ENCODE measurements at places on chromosomes 7 and 10.

DNA sequence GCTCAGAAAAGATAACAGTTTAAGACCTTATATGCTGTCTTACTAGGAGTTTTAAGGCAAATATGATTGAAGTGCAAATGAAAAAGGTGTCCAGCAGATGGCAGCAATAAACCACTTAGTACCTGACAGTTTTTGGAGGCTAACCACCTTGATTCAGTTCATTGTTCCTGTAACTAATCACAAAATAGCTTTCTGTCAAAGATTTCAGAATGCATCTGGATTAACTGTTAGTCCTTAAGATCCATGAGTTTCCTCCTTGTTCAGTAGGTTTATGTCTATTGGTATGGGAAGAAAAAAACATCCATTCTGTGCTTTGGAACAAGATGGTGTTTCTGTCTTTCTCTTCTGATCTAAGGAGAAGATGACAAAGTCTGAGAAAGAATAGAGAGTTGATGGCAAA is 46.6 kb downstream of the CCSER2 start:
- DNase-seq = peak; percentile 60

DNA sequence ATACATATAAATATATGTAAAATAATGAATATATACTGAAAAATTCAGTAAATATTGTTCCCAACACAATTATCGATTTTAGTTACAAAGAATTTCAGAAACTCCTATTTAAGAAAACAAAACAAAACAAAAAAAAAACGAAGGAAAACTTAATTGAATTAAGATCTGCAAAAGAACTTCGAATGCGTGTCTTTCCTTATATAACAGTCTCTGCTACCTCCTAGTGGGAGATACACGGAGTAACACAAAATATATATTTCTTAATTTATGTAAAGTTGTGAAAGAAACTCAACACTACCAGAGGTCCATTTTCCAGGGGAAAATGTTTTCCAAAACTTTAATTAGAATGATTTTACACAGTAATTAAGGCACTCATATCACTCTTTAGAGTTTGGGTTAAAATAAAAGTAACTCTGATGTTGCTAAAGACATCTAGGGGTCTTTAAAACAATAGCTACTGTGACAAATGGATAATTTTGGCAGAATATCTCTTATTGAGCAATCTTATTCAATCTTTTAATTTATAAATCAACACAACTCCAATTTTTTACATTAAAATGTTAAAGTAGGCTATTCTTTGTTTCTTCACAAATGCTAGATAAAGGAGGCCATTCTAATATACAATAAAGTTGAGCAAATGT is 41.6 kb downstream of the NEBL start:
- peak; percentile 4 for DNase-seq

DNA sequence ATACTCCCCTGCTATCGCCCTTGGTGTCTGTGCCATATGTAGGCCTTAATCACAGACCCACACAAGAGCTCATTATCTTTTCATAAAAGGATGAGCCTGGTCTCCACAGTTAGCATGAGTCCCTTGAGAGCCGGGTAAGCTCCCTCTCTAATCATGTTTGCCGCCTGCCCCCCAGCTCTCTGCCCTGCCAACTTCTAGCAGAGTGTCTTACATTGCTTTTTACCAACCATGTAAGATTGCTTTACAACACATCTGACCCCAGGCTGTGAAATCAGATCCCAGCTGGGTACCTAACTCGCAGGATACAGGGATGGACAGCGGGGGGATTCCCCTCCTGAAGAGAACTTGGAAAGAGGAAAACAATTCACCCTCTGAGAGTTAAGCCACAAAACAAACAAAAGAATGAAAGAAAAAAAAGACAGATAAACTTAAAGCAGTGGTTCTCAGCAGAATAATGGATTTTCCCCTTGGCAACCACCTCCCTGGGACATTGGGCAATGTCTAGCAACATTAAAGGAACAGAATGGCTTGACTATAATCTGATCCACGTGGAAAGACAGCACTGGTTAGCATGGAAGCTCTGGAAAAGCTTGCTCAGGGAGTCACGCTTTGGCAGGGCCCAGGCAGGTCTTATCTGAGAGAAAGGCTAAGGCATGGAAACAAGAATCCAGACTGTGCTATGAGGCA is 39.4 kb upstream of the ATOH7 start:
- peak; percentile 23 for DNase-seq

DNA sequence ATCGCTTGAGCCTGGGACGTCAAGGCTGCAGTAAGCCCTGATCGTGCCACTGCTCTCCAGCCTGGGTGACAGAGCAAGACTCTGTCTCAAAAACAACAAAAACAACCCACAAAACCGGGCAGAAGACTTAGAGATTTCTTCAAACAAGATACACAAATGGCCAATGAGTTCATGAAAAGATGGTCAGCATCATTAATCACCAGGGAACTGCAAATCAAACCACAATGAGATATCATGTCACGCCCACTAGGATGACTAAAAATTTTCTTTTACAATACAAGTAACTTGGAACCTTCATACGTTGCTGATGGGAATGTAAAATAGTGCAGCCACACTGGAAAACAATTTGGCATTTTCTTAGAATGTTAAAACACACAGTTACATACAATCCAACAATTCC is 77.3 kb upstream of the GRID1 start:
- DNase-seq = peak; percentile 13

- DNase-seq = no peak
Observed at GRCh38 chr7:25117226-25118047, 7.6 kb downstream of the CYCS start.

GRCh38 chr7:37392673-37393017 is 56.0 kb downstream of the ELMO1 start:
- no peak for DNase-seq

DNA sequence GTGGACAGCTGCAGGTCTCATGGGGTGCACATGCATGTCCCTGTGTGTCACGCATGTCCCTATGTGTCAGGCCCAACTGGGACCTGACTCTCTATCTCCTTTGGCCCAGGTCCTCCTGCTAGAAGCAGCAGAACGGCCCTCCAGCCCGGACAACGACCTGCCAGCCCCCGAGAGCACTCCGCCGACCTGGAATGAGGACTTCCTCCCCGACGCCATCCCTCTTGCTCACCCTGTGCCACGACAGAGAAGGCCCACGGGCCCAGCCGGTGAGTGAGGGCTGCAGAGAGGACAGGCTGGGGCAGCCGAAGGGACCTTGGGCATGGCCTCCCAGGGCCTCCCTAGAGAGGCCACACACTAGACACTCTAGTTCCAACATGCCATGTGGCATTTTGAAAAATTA is 89.3 kb downstream of the MYL10 start:
- DNase-seq = no peak

DNA sequence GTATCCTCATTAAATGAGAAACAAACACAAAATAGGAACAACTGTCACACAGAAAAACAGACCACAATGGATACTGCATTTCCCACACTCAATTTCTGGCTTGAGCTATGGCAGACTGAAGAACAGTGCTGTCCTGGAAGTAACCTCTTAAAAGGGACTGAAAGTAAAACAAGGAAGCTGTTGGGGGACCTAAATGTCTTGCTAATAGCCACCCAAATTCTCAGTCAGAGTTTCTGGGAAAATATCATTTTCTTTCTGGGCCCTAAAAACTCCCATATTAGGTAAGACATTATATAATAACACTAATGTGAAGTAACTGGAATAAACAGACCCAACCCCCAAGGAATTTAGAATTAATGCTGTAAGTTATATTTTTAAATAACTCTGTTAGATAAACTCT is 80.9 kb upstream of the TFEC start:
- DNase-seq = no peak

DNA sequence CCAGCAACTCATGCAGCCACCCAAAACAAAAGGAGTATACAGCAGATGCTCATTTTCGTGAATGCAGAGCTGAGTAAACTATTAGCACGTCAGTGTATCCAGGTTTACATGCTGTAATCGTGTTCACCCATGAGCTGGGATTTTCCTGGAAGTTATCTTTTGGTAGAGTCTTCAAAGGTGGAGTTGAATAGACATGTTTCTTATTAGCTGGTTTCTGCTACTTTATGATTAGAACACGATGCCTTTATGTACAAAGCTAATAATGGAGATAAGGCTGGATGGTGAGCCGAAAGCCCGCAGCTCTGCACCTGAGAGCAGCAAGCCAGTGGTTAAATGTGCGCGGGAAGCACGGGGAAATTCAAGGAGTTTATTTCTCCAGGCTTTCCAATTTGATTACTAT is 123.8 kb downstream of the ADARB2 start:
- no peak for DNase-seq

- no peak for DNase-seq
Observed at GRCh38 chr10:133040198-133040597, 47.5 kb upstream of the ADGRA1 start.

GRCh38 chr10:103980288-103980906 is 13.5 kb downstream of the SLK start:
- DNase-seq = no peak

DNA sequence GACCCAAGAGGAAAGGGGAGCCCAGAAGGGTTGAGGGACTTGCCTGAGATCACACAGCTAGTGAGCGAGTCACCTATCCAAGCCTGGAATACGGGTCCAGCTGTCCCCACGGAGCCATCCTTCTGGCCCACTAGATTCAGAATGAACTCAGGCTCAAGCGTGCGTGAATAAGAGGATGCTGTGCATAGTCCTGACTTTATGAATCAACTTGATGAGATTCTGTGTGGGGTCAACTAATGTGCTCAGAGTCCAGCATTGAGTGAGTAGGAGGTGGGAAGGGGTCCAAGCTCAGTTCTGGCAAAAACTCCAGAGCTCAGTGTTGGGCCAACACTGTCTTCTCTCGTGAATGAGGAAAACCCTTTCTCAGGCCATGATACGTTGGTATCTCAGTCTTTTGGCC is 41.4 kb downstream of the CAMK1D start:
- DNase-seq = no peak

- peak; percentile 9 for DNase-seq
Observed at GRCh38 chr7:84271543-84271942, 77.0 kb upstream of the SEMA3A start.

DNA sequence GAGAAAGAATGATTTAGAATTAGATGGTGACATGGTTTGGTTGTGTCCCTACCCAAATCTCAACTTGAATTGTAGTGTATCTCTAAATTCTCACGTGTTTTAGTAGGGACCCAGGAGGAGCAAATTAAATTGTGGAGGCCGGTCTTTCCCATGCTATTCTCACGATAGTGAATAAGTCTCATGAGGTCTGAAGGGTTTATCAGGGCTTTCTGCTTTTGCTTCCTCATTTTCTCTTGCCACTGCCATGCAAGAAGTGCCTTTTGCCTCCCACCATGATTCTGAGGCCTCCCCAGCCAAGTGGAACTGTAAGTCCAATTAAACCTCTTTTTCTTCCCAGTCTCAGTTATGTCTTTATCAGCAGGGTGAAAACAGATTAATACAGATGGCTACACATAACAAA is 167.4 kb upstream of the SVIL start:
- DNase-seq = no peak

GRCh38 chr7:69166979-69167516 is 431.2 kb upstream of the AUTS2 start:
- peak; percentile 40 for DNase-seq
